ENCODE measurements at places on chromosomes 1 and 21.

GRCh38 chr1:2975466-2976179 lies 45.6 kb upstream of the ACTRT2 start:
- DNase-seq, result no peak

DNA sequence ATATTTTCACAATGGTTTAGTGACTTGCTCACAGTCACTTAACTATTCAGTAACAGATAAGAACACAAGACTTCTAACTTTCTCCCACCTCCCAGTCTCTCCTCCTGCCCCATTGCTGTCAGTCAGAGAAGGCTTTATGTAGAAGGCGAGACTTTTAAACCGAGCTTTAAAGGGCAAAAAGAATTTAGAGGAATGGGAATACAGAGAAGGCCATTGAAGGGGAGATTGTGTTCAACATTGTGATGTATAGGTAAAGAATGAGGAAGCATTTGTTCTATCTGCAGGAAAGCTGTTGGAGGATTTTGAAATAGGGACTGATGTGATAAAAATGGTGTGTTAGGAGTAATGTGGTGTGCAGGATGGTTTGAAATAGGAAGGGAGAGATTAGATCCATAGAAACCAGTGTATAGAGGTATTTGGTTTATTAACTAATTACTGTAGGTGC lies 7.3 kb downstream of the POU2F1 start:
- DNase-seq, result no peak

- DNase-seq, result no peak
Measured at GRCh38 chr21:16216288-16216962, 486.6 kb downstream of the USP25 start.

- no peak for DNase-seq
Measured at GRCh38 chr1:17610713-17611112, 71.2 kb downstream of the ARHGEF10L start.

DNA sequence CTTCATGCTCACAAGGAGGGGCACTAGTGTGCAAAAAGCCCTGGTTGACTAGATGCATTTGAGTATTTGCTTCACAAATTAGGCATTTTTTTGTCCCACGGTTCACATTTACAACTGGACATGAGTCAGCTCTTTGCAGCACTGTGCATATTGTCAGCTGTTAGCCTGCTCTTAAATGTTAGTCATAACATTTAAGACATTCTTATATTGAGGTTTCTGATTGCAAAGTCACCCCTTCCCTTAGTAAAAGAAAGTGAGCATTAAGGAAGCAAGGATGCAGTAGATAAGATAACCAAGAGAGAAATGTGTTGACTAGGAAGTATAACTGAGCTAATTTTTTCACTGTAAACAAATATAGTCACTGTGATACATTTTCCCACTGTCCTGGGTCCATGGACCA lies 132.6 kb upstream of the CTTNBP2NL start:
- DNase-seq, result peak; percentile 60

DNA sequence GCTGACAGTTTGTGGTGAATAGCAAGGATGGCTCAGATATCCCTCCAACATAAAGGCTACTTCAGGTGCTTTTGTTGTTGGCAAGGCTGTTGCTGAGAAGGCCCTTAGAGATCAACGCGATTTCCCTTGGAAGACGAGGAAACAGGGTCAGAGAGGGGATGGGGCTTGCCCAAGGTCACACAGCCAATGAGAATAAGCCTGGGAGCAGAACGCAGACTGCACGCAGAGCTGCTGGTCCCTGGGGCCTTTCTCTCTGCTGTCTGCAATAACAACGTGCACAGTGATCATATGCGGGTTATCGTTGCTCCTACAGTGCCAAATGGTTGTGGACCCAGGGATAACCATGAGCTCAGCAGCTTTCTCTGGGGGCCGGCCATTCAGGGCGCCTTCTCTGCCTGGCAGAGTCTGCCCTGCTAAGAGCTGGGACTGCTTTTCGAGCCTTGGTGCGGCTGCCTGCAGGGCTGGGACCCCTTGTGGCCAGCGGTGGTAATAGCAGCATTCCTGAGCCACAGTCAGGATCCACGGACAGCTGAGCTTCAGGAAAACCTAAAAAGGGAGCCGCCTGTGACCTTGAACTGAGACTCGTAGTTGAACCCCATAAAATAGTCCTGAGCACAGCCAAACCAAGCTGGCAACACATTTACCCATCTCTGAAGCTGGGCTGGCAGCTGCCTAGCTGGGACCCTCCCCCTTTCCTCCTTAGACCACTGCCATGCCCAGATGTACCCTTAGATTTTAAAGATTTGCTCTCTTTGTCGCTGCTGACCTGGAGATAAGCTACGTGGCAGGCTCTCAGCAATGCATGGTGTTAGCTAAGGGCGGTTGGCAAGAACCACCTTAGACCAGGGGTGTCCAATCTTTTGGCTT lies 39.8 kb downstream of the HTR6 start:
- peak; percentile 84 for DNase-seq

GRCh38 chr1:32695098-32695904 lies 7.3 kb downstream of the SYNC start:
- peak; percentile 82 for DNase-seq

Measured in cardiac fibroblast (primary cell).